ENCODE measurements at places on chromosomes 11 and 22. TPM values are rescaled to one million over a fixed set of nuclear protein-coding genes. Genes with fewer than 3 reads are reported as not detected.

Gene CCDC87
- 0.22 TPM for total RNA-seq

Gene XKR3
- total RNA-seq: not detected

Gene A4GALT
- total RNA-seq: not detected

Gene PAAF1
- total RNA-seq: 7.6 TPM

Gene PATE2
- total RNA-seq: not detected

- H3K27ac ChIP-seq: no peak overlapping the region
- no peak overlapping the region for H3K4me3 ChIP-seq
- H3K27me3 ChIP-seq: no peaks in the 10 kb centered on the region
- peaks cover 1% of the 10 kb centered on the region for H3K4me1 ChIP-seq
- no peaks in the 10 kb centered on the region for H3K36me3 ChIP-seq
- DNase-seq: peak; percentile 18
Measured at GRCh38 chr11:73359930-73360742, 16.1 kb upstream of the RELT start.

GRCh38 chr11:102929166-102929565 is 26.4 kb downstream of the MMP13 start:
- no peaks in the 10 kb centered on the region for H3K36me3 ChIP-seq
- H3K4me1 ChIP-seq: no peaks in the 10 kb centered on the region
- H3K27me3 ChIP-seq: peaks cover 11% of the 10 kb centered on the region
- H3K4me3 ChIP-seq: no peak overlapping the region
- no peak overlapping the region for H3K27ac ChIP-seq

GRCh38 chr22:36902143-36902926 is 11.1 kb upstream of the CSF2RB start:
- DNase-seq: no peak
- H3K36me3 ChIP-seq: no peaks in the 10 kb centered on the region
- H3K27me3 ChIP-seq: peaks cover 17% of the 10 kb centered on the region
- H3K27ac ChIP-seq: no peak overlapping the region
- no peak overlapping the region for H3K4me3 ChIP-seq

DNA sequence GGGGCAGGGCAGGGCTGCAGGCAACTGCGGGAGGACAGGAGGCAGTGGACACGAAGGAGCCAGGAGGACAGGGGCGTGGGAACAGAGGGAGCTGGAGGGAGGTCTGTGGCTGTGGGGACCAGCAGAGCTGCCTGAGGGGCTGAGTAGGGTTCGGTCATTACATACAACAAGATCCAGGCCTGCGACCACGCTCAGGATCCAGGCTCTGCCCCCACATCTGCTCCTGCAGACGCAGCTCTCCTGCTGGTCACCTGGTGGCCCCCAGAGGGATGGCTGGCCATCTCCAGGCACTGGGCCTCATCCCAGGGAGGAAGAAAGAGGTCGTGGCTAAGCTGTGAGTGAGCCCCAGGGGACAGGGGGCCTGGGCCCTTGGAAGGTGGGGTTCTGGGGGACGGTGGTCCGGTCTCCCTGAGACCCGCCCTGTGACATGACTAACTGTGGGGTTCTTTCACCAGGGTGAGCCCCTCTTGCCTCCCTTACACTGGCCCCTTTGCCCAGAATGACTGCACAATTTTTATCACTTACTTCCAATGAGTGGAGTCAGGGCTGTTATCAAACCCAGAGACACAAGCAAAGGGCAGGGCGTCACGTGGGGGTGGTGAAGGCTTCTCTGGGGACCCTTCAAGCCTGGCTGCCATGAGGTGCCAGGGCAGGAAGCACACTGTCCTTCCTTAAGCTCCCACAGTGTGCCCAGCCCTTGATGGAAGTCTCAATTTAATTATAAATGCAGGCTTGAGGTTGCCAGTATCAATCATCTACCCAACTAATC is 6.7 kb upstream of the APOBEC3A start:
- no peak overlapping the region for H3K4me3 ChIP-seq
- H3K27ac ChIP-seq: no peak overlapping the region
- no peaks in the 10 kb centered on the region for H3K36me3 ChIP-seq
- peaks cover 3% of the 10 kb centered on the region for H3K27me3 ChIP-seq

- no peak overlapping the region for H3K4me3 ChIP-seq
- DNase-seq: no peak
- peaks cover 2% of the 10 kb centered on the region for H3K27me3 ChIP-seq
- H3K27ac ChIP-seq: no peak overlapping the region
Measured at GRCh38 chr11:110184456-110184855, 91.3 kb downstream of the ZC3H12C start.

- no peaks in the 10 kb centered on the region for H3K27me3 ChIP-seq
- H3K4me1 ChIP-seq: no peaks in the 10 kb centered on the region
- H3K36me3 ChIP-seq: peaks cover 2% of the 10 kb centered on the region
- no peak overlapping the region for H3K27ac ChIP-seq
- no peak for DNase-seq
- H3K4me3 ChIP-seq: no peak overlapping the region
Measured at GRCh38 chr22:47155131-47155885, 392.9 kb downstream of the TBC1D22A start.

DNA sequence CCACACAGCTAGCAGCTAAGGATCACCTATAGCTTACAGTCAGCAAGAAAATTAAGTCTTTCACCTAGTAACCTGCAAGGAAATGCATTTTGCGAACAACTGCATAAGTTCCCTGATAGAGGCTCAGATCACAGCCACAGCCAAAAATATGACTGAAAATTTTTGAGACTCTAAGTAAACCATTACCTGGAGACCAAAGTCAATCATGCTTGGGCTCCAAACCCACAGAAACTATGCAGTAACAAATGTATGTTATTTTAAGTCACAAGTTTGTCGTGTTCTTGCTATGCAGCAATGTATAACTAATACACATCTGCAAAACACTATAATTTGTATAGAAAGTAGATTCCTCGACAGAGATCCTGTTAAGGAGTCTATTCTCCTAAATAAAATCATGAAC is 1025.7 kb upstream of the RAG2 start:
- H3K4me1 ChIP-seq: no peaks in the 10 kb centered on the region
- no peak overlapping the region for H3K27ac ChIP-seq
- DNase-seq: no peak
- H3K4me3 ChIP-seq: no peak overlapping the region

DNA sequence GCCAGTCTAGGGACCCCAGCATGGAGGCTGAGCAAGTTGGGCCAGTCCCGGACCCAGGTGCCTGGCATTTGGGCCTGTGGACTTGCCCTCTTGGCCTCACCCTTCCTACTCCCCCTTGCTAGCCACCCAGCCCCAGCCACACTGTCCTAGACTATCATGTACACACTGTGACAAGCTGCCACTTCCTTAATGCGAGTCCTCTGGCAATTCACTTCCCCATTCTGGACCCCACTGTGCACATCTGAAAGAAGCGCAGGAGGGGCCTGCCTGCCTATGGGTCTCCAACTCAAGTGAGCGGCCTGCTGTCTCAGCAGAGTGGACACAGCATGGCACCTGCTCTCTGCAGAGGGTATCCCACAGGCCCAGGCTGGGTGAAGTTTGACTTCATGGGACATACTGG is 68.5 kb upstream of the LMO1 start:
- no peaks in the 10 kb centered on the region for H3K27me3 ChIP-seq
- peaks cover 4% of the 10 kb centered on the region for H3K4me1 ChIP-seq
- no peak overlapping the region for H3K4me3 ChIP-seq
- peak; percentile 31 for DNase-seq
- H3K27ac ChIP-seq: no peak overlapping the region
- H3K36me3 ChIP-seq: no peaks in the 10 kb centered on the region

DNA sequence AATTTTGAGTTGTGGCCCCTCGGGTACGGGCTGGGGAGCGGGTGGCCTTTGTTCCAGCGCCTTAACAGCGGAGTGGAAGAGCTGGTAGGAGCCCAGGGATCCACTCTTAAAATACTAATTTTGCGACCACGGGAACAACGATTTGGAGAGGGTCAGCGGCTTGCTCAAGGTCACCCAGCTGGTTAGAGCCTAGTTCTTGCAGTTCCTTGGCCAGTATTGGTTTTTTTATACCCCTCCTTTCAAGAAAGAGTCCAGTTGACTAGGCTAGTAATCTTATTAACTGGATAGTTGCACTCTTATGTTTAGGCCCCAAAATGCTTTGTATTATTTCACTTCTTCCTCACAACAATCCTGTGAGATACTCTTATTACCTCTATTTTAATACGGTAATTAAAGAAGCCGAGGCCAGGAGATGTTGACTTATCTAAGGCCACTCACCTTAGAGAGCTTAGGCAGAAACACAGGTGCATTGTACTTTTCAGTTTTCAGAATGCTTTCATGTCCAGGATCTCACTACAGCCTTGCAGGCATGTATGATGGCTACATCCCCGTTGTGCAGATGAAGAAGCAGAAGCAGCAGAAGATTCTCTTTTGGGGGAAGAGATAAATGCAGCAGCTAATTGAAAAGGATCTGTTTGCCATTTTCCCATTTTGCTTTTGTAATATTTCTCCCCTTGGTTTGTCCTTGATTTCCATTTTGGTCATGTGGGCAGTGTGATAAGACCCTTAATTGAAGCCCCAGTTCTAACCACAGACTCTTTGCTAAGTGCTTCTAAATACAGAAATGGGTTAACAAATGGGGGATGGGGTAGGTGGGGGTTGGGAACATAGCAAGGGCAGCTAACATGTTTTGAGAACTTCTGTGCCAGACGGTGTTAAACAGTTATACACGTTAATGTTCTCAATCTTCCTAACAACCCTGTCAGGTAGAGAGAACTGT is 1.4 kb downstream of the SREBF2 start:
- peaks cover 13% of the 10 kb centered on the region for H3K36me3 ChIP-seq
- DNase-seq: no peak
- no peaks in the 10 kb centered on the region for H3K27me3 ChIP-seq

- no peak overlapping the region for H3K27ac ChIP-seq
- no peaks in the 10 kb centered on the region for H3K36me3 ChIP-seq
- peaks cover 2% of the 10 kb centered on the region for H3K27me3 ChIP-seq
- H3K4me1 ChIP-seq: no peaks in the 10 kb centered on the region
- H3K4me3 ChIP-seq: no peak overlapping the region
Measured at GRCh38 chr11:126140926-126141280, 70.5 kb downstream of the RPUSD4 start.

GRCh38 chr22:39236321-39237317 is 8.2 kb downstream of the PDGFB start:
- H3K27ac ChIP-seq: no peak overlapping the region
- H3K27me3 ChIP-seq: peaks cover 24% of the 10 kb centered on the region
- H3K4me1 ChIP-seq: peaks cover 80% of the 10 kb centered on the region
- DNase-seq: peak; percentile 40
- peak overlapping the region; percentile 12 for H3K4me3 ChIP-seq

DNA sequence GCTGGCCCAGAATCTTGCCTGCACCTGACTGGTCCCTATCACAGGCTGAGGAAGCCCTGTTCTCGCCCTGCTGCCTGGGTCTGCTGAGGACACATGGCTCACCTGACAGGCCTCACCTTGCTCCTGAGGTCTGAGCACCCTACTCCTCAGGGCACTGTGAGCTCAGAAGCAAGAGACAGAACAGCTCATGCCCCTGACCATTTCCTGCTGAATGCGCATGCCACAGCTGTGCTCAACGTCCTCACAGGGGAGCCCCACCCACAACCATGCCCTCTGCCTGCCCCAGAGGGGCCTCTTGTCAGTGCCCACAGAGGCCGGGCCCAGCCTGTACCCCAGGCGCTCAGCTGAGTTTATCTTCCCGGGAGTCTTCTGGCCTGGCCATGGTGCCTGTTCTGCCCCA is 2.8 kb upstream of the TSPO start:
- peaks cover 31% of the 10 kb centered on the region for H3K4me1 ChIP-seq
- no peak for DNase-seq
- no peak overlapping the region for H3K4me3 ChIP-seq
- no peaks in the 10 kb centered on the region for H3K36me3 ChIP-seq
- H3K27me3 ChIP-seq: no peaks in the 10 kb centered on the region
- no peak overlapping the region for H3K27ac ChIP-seq

DNA sequence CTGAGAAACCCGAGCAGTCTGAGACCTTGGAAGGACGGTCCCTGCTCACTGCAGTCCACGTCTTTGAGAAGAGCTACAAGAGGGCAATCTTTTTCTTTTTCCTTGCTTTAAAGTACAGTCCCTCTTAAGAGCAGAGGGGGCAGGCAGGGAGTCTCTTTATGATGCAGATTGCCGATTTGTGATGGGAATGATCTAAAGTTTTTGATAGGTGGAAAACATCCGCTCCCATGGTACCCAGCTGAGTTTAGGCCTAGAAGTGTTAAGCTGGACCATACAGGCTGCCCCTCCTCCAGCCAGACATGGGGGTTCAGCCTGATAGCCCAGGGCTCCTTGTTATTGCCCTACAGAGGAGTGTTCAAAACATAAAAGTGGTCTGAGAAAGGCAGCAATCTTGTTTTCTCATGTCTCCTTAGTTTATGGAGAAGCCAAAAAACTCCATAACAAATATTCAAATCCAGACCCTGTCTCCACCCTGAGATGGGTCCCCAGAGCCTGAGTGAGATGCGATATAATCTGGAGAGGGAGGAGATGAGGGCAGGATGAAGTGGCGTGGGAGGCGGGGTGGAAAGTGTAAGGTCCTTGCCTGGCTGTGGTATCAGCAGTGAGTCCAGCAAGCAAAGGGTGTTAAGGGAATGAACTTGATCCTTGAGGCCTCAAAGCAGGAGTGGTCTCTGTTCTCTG is 135.1 kb downstream of the FDX1 start:
- no peaks in the 10 kb centered on the region for H3K4me1 ChIP-seq
- H3K36me3 ChIP-seq: no peaks in the 10 kb centered on the region
- peaks cover 7% of the 10 kb centered on the region for H3K27me3 ChIP-seq
- no peak overlapping the region for H3K27ac ChIP-seq
- DNase-seq: no peak

GRCh38 chr11:125397421-125397820 is 98.6 kb downstream of the FEZ1 start:
- DNase-seq: no peak
- H3K27ac ChIP-seq: no peak overlapping the region
- peaks cover 5% of the 10 kb centered on the region for H3K27me3 ChIP-seq
- no peaks in the 10 kb centered on the region for H3K4me1 ChIP-seq

GRCh38 chr22:42711895-42712837 is 8.5 kb downstream of the A4GALT start:
- H3K4me3 ChIP-seq: no peak overlapping the region
- no peaks in the 10 kb centered on the region for H3K36me3 ChIP-seq
- no peaks in the 10 kb centered on the region for H3K4me1 ChIP-seq
- peaks cover 16% of the 10 kb centered on the region for H3K27me3 ChIP-seq

DNA sequence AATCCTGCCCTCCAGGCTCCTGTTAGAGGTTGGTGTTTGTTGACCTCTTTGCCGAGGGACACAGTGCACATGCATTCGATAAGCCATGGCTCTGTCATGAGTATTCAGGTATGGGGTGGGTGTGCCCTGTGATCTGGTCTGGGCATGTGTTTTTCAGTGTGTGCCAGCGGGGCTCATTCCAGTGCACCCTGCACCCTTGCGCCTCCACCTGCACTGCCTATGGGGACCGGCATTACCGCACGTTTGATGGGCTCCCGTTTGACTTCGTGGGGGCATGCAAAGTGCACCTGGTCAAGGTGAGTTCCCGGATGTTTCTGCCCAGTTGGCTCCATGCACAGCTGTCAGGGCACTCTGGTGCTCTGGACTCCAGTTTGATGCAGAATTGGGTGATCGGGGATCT is 44.2 kb downstream of the OTOG start:
- no peak for DNase-seq
- H3K27ac ChIP-seq: no peak overlapping the region
- no peak overlapping the region for H3K4me3 ChIP-seq
- no peaks in the 10 kb centered on the region for H3K4me1 ChIP-seq
- H3K27me3 ChIP-seq: no peaks in the 10 kb centered on the region
